ENCODE measurements at places on chromosomes 12 and 14.
A peak's percentile ranks its signal among the peaks of the same experiment; 100 is the strongest.

- DNase-seq: no peak
Observed at GRCh38 chr12:110193196-110193595, 69.0 kb downstream of the IFT81 start.

- DNase-seq: no peak
Observed at GRCh38 chr12:104656383-104656782, 199.6 kb downstream of the CHST11 start.

GRCh38 chr12:127923501-127923900 lies 343.5 kb upstream of the TMEM132C start:
- DNase-seq: no peak

DNA sequence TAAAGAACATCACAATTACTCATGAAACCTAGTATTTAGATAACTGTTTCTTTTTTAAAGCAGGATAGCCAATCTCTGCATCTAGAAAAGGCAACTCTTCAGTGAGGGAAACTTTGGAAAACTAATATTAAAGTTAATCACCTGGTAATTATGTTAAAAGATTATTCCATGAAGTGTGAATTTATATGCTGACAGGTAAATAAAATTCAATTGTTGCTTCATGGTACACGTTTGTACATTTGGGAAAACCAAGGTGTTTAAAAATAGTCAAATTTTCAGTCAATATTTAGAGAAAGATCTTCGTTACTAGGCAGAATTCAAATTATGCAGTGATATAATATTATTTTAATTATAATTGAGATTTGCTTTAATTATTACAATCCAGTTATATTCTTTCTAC lies 100.1 kb upstream of the LRFN5 start:
- DNase-seq: no peak

- DNase-seq: no peak
Observed at GRCh38 chr12:53981634-53982565, 3.0 kb upstream of the HOXC10 start.

- peak; percentile 76 for DNase-seq
Observed at GRCh38 chr12:131592972-131593371, 117.9 kb upstream of the SFSWAP start.

- no peak for DNase-seq
Observed at GRCh38 chr14:61213920-61214319, 67.2 kb downstream of the TMEM30B start.

DNA sequence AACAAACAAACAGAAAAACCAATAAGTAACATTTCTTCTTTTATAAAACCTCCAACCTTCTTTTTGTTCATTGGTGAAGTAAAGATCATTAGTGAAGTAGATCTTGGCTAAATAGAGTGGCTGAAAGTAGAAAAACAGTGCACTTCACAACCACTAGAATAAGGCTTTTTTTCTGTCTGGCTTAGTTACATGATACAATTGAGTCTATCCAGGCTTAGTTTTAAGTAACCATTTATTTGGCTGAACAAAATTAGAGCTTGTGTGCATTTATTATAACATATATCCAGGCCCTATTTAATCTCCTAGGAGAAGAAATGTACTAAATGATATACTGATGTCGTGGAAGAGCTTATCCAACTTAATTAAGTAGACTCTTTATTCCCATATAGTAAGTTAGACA lies 65.8 kb upstream of the STK38L start:
- no peak for DNase-seq

GRCh38 chr12:77229640-77230442 lies 164.5 kb upstream of the E2F7 start:
- DNase-seq: no peak

- no peak for DNase-seq
Observed at GRCh38 chr12:253116-253831, 9.4 kb downstream of the SLC6A13 start.

DNA sequence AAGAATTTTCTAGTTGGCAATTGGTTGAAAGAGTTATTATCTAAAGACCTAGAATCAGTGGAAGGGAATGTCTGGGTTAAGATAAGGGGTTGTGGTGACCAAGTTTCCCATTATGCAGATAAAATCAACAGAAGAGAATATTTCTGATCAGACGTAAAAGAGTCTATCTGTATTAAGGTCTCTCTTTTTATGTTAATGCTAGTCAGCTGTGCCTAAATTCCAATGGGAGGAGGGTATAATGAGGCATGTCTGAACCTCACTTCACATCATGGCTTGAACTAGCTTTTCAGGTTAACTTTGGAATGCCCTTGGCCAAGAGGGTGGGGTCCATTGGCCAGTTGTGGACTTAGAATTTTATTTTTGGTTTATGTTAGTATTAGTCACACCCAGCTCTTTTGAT lies 34.3 kb upstream of the CHST11 start:
- DNase-seq: no peak

GRCh38 chr14:43539210-43539609 lies 967.9 kb downstream of the FSCB start:
- DNase-seq: no peak

GRCh38 chr12:13661005-13661887 lies 320.2 kb downstream of the GRIN2B start:
- DNase-seq: no peak

GRCh38 chr12:132602572-132603239 lies 7.7 kb downstream of the LRCOL1 start:
- DNase-seq: no peak

GRCh38 chr14:98953551-98954348 lies 318.2 kb downstream of the BCL11B start:
- DNase-seq: no peak

DNA sequence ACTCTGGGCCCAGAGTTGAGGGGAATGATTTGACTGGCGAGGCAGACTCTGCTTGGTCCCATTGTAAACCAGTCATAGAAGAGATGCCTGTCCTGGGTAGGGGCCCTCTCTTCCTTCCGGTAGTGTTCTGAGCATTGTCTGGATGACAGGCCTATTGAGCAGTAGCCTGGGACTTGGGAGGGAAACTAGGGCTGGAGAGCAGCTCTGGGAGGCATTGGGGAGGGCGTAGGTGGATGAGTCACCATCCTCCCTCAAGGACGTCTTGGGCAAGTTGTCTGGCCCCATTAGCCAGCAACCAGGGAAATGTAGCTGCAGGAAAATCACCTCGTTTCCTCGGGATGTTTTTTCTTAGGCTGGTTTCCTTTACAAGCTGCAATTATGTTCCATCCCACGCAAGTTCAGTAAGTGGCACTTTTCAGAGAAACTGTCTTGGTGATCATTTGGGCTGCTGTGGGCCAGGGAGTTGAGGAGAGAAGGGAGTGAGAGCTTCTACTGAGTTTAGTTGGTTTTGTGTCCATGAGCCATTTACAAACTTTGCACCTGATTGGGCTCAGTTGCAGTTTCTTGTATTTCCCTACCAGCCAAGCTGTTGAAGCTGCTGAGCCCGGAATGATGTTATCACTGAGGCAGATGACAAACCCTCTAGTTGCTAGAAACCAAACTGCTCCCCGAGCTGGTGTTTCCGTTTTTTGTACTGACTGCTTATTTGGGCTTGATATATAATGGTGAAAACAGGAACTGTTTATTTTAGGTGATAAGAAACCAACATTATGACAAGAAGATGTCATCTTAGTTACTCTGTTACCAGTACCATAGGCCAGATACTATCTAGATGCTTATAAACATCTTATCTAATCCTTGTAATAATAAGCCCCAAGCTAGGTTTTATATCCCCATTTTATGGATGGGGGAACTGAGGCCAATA lies 147.6 kb downstream of the CHST11 start:
- peak; percentile 40 for DNase-seq

DNA sequence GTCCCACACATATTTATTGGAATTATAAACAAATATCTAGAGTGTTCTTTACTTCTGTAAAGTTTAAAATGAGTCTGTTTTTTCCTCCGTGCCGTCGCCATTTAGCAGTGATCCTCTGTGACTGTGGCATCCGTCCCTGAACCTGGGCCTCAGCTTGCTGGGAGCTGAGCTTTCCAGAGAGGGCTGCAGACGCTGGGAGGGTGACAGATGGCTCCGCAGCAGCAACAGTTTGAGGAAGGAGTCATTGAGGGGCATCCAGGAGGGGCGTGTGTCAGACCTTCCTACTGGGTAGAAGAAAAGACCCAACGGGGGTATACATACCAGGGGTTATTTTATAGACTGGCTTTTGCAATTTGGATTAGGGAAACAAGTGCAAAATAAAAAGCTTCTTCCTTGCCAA lies 47.9 kb downstream of the NEUROD4 start:
- DNase-seq: no peak

DNA sequence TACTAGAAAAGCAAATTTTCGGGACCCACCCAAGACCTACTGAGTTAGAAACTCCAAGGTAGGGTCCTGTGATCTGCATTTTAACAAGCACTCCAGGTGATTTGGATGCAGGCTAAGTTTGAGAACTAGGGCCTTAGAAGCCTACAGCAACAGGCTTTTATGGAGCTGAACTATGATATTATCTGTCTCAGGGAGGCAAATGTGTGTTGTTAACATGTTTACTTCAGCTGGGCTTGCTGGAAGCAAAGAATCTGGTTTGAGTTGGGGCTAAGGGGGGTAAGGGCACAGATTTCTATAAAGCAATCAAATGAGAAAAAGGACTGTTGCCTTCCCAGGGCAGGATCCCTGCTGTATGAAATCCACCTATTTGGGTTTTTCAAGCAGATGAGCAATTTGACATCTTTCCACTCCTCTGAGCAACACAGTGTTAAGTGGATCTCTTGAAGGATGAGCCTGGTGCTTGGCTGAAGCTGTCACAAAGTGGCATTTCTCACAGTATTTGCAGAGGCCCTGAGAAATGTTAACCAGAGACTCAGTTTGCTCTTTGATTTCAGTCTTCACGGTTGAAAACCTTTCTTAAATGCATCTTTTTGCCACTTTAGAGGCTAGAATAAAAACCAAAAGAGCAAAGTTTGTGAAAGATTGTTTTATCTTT lies 36.2 kb upstream of the SOCS2 start:
- no peak for DNase-seq

- DNase-seq: no peak
Observed at GRCh38 chr14:104541905-104542465, 37.6 kb upstream of the C14orf180 start.

DNA sequence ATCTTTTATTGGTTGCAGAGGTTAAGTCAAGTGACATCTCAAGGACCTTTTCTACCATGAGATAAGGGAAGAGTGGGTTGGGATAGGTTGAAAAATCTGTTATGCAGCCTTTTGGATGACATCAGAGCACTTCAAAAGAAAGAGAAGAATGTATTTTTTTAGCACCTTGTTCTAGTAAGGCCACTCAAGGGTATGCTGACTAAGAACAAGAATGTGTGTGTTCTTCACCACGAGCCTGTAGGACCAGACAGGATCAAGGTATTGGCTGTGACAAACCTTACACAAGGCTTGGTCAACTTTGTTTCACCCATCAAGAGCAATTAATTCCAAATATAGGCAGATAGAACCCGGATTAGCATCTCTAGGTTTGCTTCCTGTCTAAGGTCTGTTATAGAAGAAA lies 142.5 kb downstream of the SAMD4A start:
- no peak for DNase-seq

GRCh38 chr14:91573894-91574837 lies 64.1 kb upstream of the PPP4R3A start:
- DNase-seq: peak; percentile 32

- peak; percentile 50 for DNase-seq
Observed at GRCh38 chr12:113424915-113425823, 3.0 kb downstream of the SDSL start.

DNA sequence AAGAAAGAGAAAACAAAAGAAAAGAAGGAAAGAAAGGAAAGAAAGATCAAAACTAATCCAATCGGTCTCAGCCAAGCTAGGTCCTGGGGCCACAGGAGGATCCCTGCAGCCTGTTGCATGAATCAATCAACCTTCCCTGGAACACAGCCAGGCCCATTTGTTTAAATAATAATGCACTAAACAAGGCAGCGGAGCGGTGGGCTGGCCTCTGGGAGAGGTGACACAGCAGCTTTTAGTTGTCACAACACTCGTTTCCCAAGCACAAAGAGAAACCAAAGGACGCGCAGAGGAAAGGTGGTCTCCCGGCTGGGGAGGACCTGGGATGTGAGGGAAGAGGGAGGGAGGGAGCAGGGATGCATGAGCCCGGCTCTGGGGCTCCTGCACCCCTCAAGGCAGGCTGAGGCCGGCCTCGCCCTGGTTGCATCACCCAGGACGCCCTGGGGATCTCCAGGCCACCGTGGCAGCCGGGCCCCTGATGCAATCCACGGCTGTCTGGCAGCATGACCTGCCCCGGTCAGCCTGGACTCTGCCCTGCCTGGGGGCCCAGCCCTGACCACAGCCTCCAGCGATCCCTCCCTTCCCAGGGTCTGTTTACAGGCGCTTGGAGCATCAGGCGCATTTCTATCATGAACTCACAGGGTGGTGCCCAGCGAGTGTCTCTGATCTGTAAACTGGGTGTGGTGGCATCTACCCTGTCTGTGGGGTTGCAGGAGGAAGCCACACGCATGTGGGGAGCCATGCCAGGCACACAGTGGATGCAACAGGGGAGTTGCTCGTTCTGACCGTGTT lies 32.5 kb downstream of the MMP17 start:
- peak; percentile 33 for DNase-seq

GRCh38 chr12:108094056-108094649 lies 34.9 kb upstream of the WSCD2 start:
- DNase-seq: no peak

DNA sequence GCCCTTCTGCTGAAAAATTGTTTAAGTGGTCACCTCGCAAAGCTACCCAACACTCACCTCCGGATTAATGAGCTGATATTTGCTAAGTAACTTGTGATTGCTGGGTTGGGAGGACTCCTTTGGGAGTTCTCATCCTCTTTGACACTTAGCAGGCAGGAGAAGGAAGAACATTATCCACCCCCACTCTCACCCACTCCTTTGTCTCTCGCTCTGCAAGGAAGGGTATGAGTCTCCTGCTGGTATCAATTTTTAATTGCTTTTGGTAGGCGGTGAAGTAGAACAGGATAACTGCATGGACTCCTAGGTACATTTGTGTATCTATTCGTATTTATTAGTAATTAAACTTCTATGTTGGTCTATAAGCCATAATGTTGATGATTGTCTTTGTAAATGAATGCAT lies 6.9 kb upstream of the ABHD12B start:
- no peak for DNase-seq

GRCh38 chr14:69043596-69044260 lies 64.6 kb upstream of the ACTN1 start:
- no peak for DNase-seq
